ENCODE measurements at places on chromosomes 5 and 9.

DNA sequence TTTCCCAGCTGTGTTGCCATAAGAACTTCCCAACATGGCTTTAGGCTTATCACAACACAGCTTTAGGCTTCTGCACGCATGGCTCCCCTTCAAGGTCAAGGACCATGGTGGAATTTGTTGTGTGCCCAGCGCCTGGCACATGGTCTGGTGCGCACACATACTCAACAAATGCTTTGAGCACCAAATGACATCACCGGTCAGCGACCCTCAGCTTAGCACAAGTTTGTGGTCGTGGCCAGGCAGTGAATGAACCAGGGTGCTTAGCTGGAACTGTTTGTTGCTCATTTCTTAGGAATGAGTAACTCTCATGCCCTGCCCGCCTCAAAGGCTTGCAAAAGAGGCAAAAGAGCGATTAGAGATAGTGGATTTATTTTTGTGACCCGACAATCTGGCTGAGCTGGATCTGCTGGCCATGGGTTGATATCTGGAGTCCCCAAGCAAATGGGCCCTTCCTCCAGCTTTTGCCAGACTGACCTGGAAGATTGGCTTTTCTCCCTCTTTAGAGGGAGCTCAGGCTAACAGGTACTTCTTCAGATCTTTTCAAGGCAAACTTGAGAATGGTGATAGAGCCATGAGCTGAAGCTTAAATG, 58.9 kb downstream of the DAP start:
- no peak for DNase-seq

- DNase-seq = no peak
Measured at GRCh38 chr5:125302577-125302976, 556.1 kb upstream of the ZNF608 start.

- no peak for DNase-seq
Measured at GRCh38 chr5:159877016-159877415, 39.3 kb upstream of the ADRA1B start.

- no peak for DNase-seq
Measured at GRCh38 chr5:124806373-124807077, 60.1 kb upstream of the ZNF608 start.

GRCh38 chr5:109649318-109649717, 40.4 kb upstream of the MAN2A1 start:
- DNase-seq = no peak

DNA sequence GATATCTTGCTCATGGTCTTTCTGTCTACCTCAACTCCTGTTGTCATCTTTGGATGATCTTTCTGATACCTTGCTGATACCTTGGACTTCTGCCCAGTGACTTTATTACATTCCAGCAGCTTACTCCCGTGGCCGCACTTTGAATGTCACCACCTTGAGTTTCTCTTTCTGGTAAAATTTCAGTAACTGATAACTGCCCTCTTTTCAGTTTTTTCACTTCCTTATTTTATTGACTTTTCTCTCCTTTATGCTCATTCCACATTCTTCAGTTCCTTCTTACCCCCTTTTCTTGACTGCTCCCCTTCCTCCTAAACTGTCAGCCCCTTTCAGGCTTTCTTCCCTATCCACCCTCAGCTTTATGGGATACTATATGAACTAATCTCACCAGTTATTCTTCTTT, 7.0 kb upstream of the FBXO4 start:
- DNase-seq = no peak

- no peak for DNase-seq
Measured at GRCh38 chr5:144467792-144468191, 297.1 kb downstream of the KCTD16 start.

DNA sequence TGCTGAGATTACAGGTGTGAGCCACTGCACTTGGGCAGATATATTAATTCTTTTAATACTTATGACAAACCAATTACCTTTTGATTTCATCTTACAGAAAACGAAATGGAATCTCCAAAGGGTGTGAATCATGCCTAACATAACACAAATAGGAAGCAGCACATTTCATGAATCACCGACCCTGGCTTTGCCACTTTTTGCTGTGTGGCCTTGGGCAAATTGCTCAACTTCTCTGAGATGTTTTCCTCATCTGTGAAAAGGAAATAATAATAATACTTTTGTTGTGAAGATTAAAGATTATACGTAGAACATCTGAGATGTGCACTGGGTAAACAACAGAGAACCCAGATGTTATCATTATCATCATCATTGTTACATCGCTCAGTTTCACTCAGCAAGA, 50.7 kb upstream of the FREM1 start:
- no peak for DNase-seq

- DNase-seq = no peak
Measured at GRCh38 chr5:50855001-50855400, 188.6 kb downstream of the PARP8 start.

DNA sequence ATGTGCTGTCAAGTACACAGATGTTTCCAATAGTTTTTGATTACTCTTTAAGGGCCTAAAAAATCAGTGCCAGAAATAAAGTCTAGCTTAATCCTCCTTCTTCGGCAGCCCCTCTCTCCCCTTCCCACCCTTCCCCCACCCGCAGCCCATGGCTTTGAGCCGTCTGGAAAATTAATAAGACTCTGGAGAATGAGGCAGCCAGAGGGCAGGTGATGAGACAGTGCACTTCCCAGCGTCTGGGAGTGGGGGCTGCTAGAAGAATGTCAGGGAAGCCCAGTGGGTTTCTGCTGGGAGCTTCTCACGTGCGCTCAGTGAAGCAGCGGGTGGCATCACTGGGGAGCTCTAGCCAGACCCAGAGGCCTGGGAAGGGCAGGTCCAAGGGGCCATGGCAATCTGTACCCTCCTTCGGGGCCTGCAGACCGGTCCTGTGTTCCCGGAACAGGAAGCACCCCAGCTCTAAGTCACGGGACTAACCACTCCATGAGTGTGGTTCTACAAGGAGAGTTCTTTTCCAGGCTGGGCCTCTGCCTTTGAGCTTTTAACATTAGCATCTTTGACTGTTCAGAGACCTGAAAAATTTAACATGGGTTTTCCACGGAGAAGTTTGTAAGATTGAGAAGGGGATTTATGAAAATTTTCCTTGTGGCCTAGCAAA, 164.8 kb upstream of the OTULINL start:
- no peak for DNase-seq

DNA sequence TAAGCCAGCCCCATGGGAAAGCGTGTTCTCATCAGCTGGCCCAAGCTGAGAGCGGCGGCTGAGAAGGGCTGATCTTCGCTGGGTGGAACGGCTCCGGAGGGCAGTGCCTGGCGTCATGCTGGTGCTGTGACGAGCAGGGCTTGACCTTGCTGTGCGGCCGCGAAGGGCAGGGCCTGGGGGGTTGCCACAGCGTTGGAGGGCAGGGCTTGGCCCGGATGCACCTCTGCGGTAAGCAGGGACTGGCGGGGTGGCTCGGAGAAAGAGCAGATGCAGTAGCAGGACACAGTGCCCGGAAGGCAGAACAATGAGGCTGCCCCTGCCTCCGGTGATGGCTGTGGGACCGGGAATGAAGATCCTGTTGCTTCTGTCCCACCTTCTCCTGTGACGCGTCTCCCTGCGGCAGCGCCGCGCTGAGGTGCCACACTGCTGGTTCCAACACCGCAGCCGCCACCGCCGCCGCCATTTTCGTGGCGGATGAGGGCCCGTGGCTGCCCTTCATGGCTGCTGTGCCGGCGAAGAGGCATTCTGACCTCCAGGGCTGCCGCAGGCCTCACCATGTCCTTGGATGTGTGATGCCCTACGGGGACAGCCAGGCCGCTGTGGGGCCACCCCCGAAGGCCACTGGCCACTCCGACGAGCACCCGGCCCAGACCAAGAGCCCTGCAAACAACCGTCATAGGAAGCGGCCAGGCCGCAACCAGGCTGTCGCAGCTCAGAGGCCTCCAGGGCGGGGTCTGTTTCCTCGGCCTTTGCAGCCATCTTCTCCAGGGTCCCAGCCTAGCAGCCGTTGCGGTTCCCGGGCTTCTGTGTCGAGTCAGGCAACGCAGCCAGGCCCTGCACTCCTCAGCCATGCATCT, 890.5 kb upstream of the CTNND2 start:
- DNase-seq = no peak
